ENCODE measurements at places on chromosomes 3 and 15. TPM values are rescaled to one million over a fixed set of nuclear protein-coding genes. Genes with fewer than 3 reads are reported as not detected.

- no peak for DNase-seq
Measured at GRCh38 chr15:65773386-65774111, 18.5 kb downstream of the DENND4A start.

DNA sequence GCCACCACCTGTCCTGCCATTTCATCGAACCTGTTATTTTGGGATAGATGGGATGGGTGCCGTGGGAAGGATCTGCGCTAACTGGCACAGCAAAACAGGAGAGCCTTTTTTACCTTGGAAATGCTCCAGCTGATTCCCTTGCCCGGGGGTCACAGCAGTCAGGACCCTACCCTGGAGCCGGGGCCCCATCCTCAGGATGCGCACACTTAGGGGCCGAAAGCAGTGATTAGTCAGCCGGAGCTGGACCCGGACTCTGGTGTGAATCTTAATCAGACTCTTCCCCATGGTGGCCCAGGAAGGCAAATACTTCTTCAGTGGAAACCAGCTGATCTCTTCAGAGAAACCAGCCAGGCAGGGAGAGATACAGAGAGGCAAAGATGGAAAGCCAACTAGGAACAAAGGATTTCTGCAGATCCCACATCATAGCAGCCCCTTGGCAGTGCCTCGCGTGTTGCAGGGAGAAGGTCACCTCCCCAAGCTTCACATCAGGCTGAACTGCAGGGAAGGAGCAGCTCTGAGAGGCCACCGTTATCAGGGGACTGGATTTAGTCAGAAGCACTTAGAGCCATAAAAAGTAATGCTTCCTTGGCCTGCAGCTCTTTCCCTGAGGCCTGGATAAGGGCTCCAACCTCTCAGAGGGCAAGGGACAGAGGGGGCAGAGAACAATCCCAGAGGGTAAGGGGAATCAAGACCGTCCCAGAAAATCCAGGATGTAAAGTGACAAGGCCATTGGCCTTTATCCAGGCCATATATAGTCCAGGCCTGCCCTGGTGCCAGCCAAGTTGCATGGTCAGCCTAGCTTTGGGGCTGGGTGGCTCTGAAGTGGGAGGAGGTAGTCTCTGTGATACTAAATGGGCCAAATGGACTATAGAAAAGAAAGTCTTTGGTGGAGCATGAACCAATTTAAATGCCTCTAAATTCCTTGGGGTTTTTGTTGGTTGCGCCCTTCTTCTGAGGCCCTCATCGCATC is 52.9 kb downstream of the WDR76 start:
- DNase-seq: no peak

- DNase-seq: no peak
Measured at GRCh38 chr15:87528873-87529272, 727.7 kb downstream of the NTRK3 start.

DNA sequence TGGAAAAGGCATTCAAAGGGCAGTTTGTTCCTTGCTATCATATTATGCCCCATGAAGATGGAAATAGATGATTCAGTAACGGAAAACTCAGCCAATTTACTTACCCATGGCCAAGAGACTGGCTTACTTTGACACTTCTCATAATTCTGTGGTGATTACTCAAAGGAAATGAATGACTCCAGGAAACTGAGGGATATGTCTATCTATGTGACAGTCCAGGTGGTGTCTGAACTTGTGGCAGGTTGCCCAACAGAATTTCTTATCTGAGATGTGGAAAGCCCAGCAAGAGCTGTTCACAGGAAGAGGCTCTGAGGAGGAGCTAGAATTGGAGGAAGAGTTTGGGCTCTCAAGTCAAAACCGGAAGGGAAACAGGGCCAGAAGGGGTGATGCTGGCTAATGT is 91.2 kb downstream of the KCNAB1 start:
- no peak for DNase-seq

- peak; percentile 62 for DNase-seq
Measured at GRCh38 chr3:151328298-151328995, 902 bp downstream of the P2RY13 start.

- no peak for DNase-seq
Measured at GRCh38 chr3:184037816-184038215, 6.3 kb downstream of the HTR3D start.

- DNase-seq: no peak
Measured at GRCh38 chr3:58055314-58055713, 47.1 kb downstream of the FLNB start.

GRCh38 chr3:153180860-153181372 is 18.9 kb downstream of the RAP2B start:
- DNase-seq: no peak

CSPG5 gene
- total RNA-seq: 0.29 TPM

MLH1 gene
- total RNA-seq: 52.8 TPM

DNA sequence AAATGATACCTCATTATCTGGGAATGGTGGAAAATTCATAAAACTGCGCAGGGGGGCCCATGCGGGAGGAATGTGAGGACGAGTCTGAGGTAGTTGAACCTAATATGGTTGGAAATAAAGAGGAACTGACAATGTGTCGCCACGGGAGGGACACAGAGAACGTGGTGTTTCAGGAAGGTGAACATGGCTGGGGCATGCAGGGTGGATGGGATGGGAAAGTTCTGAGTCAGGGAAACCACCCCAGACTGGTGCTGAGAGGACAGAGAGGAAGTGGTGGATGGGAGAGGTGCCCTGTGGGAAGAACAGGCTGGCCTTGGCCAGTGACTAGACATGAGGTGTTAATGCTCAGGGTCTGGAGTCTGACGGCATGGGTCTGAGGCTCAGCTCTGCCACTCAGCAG is 137.1 kb upstream of the WNT5A start:
- no peak for DNase-seq

BNIP2 gene
- total RNA-seq: 66.3 TPM

ASB14 gene
- total RNA-seq: not detected

GRCh38 chr3:172253200-172253599 is 195.1 kb downstream of the GHSR start:
- no peak for DNase-seq

LRRC34 gene
- total RNA-seq: 0.50 TPM

DNA sequence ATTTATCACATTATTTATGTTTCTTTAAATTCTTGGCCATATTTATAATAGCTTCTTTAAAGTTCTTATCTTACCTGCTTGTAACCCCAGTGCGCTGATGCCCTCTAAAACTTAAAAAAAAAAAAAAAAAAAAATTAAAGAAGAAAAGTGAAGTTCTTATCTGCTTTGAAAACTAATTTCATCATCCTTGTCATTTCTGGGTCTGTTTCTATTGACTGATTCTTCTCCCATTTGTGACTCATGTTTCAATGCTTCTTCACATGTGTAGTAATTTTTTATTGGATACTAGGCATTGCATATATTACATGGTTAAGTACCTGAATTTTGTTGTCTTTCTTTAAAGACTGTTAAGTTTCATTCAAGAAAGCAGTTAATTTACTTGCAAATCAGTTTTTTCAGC is 3.4 kb upstream of the SEC22A start:
- no peak for DNase-seq

GRCh38 chr3:177714945-177715344 is 517.7 kb upstream of the TBL1XR1 start:
- DNase-seq: no peak

GRCh38 chr3:18445401-18446148 is 20.4 kb upstream of the SATB1 start:
- DNase-seq: peak; percentile 68

DNA sequence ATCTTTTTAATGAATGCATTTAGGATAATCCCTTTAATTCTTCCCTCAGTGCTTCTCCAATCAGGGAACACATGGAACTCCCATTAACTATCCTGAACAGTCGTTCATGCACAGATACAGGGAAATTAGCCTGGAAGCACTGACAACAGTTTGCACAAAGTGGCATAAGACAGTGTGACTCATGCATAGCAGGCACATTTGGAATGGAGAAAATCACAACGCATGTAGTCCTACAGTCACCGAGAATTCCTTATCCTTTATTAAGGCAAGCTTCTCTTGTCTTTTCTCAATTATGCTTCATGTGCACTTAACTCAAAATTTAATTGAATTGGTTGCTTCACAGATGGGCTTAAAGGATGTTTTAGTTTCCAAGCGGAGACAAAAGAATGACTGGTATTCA is 155.0 kb upstream of the CRBN start:
- no peak for DNase-seq

KLHL40 gene
- not detected for total RNA-seq

- no peak for DNase-seq
Measured at GRCh38 chr3:20105513-20106280, 65.5 kb downstream of the KAT2B start.

GRCh38 chr3:2535206-2535605 is 436.5 kb downstream of the CNTN4 start:
- DNase-seq: no peak

DNA sequence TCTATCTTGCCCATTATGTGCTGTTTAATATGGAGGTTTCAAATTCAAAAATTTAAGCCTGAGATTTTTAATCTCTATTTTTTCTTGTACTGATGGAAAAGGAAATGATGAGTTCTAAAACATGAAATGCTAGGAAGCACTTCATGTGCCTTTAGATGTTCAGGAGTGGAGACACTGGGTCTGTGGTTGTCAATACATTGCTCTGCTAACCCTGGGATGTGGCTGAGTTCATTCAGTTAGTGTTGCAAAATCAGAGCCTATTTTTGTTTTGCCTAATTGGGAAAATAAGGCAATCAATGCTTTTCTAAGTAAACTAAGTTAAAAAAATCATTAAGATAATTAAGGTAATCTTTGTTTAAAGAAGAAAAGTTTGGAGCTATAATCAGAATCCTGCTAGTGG is 83.1 kb downstream of the DIPK2A start:
- no peak for DNase-seq

- no peak for DNase-seq
Measured at GRCh38 chr3:13693441-13693840, 144.5 kb downstream of the FBLN2 start.

DNA sequence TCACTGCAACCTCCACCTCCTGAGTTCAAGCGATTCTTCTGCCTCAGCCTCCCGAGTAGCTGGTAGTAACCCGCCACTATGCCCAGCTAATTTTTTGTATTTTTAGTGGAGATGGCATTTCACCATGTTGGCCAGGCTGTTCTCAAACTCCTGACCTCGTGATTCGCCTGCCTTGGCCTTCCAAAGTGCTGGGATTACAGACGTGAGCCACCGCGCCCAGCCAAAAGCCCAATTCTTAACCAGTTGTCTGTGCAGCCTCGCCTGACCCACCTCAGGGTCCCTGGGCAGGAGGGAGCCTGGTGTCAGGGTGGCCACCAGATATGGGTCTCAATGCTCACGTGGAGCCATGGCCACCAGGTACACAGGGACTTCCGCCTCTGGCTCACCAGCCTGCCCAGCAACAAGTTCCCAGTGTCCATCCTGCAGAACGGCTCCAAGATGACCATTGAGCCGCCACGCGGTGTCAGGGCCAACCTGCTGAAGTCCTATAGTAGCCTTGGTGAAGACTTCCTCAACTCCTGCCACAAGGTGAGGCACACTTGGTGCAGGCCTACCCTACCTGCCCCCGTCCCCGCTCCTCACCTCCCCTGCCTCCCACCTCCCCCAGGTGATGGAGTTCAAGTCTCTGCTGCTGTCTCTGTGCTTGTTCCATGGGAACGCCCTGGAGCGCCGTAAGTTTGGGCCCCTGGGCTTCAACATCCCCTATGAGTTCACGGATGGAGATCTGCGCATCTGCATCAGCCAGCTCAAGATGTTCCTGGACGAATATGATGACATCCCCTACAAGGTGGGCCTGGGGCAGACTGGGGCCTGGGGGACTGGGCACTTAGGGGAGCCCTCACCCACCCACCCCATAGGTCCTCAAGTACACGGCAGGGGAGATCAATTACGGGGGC is 48.6 kb downstream of the SEMA3G start:
- peak; percentile 32 for DNase-seq

MESP2 gene
- not detected for total RNA-seq

IL17RE gene
- total RNA-seq: 0.48 TPM

KCNMB2 gene
- total RNA-seq: not detected

CFAP100 gene
- not detected for total RNA-seq

DNA sequence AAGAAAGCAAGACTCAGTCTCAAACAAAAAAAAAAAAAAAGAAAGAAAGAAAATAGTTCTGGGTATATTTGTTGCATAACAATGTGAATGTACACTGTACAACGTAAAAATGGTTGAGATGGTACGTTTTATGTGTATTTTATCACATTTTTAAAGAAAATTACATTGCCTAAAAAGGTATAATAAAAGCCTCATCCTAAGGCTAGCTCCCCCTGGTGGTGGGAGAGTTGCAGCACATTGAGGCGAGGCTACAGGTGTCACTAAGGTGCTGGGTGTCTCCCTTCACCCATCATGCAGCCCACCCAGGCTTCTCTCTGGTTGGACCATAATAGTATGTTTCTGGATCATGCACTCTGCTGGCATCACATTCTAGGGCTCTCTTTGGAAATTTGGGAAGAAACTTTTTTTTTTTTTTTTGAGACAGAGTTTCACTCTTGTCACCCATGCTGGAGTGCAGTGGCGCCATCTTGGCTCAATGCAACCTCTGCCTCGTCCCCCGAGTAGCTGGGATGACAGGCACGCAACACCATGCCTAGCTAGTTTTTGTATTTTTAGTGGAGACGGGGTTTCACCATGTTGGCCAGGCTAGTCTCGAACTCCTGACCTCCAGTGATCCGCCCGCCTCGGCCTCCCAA is 12.4 kb upstream of the RAB11A start:
- no peak for DNase-seq

GOLGA8H gene
- total RNA-seq: 1.7 TPM

- no peak for DNase-seq
Measured at GRCh38 chr3:197956626-197956988, 3.4 kb upstream of the LMLN start.

- DNase-seq: no peak
Measured at GRCh38 chr3:183144363-183144762, 18.2 kb downstream of the LAMP3 start.

- no peak for DNase-seq
Measured at GRCh38 chr15:69524814-69525213, 72.2 kb downstream of the RPLP1 start.

DNA sequence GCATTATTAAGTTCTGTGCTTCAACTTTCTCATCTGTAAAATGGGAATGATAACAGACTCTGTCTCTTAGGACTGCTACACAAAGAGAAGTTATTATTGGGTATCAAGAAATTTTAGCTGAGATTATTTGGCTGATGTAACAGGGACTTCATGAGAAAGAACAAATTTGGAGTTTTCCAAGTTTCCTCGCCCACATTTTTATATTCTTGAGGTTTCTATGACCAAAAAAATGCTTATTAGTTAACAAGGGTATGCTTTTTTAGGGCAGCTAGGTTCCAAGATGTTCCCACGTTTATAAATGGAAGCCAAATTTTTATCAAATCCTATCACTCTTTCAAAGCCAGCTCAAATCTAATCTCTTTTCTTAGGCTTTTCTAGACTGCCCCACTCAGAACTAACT is 50.6 kb upstream of the C3orf80 start:
- no peak for DNase-seq

TM4SF4 gene
- total RNA-seq: not detected

PRTG gene
- total RNA-seq: not detected

CCDC32 gene
- total RNA-seq: 49.0 TPM

TUBGCP5 gene
- total RNA-seq: 28.5 TPM

- no peak for DNase-seq
Measured at GRCh38 chr15:71790081-71790480, 20.3 kb upstream of the NR2E3 start.
